ENCODE measurements at places on chromosomes 2 and 18.

DNA sequence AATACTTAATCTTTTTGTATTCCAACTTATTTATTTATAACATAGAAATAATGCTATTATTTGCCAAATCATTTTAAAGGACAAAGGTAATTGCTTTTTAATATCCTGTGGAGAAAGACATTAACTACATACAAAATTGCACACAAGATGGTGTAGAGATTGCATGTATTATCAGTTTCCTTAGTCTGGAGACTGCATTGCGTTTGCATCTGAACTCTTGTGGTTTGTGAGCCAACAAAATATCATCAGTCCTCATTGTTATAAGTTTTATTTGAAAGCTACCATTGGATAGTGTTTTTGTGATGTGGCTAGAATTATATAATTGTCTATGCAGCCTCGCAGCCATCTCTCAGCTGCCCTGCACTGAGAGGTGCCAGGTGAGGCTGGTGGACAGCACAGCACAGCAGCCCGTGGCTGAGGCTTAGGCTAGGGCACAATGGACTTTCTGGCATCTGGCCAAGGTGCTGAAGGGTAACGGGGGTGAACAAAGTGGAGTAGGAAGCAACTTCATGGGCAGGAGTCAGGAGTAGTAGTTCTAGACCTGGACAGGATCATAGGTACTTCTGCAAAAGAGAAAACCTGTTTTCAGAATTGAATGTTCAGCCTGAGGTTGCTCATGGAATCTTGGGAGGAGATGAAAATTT, 15.1 kb downstream of the RASGRP3 start:
- DNase-seq: no peak

- DNase-seq: no peak
These were observed 1.4 kb upstream of the CCDC85A start for GRCh38 chr2:56182420-56182819.

DNA sequence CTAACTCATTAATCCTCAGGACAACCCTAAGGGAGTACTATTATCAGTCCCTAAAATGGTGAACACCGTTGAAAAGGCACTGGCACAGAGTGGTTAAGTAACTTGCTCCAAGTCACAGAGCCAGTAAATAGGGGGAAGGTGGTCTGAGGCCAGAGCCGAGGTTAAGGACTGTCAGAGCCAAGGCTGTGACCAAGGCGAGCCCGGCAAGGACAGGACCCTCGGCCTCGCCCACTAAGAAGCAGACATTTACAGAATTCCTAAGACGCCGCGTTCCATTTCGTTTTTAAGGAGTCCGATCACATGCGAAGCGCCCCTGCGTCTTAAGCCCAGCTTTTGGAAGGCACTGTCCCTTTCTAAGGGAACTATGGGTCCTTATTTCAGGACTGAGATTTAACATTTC, 1.1 kb downstream of the PDIA6 start:
- no peak for DNase-seq

DNA sequence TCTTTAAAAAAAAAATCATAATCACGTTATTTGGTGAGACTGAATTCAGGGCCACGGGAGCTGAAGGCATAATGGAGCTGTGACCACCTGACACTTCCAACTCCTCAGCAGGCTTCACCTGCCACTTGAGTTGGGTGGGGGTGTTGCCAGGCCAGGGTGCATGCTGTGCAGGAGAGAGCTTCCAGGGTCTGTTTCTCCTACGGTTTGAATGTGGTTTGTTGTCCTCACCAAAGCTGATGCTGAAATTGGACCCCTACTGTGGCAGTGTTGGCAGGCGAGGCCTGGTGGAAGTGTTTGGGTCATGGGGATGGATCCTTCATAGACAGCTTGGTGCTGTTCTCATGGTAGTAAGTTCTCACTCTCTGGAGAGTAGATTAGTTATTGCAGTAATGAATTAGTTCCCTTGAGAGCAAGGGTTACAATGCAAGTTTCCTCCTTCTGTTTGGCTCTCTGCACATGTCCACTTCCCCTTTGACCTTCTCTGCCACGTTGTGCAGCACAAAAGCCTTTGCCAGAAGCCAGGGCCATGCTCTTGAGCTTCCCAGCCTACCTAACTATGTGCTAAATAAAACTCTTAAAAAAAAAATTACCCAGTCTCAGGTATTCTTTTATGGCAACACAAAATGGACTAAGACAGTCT, 38.3 kb upstream of the ANKRD44 start:
- DNase-seq: no peak

GRCh38 chr2:226794751-226795171, 4.9 kb downstream of the IRS1 start:
- DNase-seq: no peak

- no peak for DNase-seq
These were observed 75.9 kb downstream of the CABLES1 start for GRCh38 chr18:23211146-23211545.

GRCh38 chr2:241112592-241112991, 10.5 kb upstream of the MTERF4 start:
- no peak for DNase-seq

DNA sequence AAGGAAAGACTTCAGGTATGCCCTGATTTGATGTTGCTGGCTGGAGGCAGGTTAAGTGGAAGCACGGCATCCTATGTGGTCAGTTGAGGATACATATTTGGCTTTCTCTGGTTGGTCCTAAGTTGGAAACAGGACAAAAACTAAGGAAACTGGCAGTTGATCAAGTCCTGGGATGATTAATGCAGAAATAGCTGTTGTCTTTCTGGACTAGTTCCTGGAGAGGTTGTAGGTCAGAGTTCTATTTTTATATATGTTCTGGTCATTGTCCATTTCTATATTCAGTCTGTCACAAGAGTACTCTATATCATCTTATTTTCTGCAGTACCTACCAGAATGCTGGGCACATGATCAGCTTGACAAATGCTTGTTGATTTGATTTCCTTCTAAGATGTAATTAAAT, 4.0 kb upstream of the SLC35F5 start:
- DNase-seq: no peak

DNA sequence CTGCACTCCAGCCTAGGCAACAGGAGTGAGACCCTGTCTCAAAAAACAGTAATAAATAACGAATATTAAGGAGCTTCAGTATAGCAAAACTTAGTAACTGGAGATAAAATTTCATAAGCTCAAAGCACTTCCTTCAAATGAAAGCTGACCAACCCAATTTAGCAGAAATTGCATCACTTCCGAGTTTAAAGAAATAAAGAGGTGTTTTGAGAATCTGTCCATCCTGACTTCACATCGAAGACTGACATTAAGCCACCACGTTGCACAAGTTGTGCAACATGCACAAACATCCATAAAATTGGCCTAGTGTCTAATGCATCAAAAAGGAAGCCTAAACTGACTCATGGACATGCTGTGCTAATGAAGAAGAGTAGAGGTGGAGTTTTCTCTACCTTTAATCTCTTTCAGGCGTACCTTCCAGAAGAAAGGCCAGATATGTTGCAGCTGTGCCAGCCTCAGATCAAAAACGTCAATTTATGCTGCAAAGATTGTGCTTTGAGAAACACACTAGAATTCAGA, 7.7 kb upstream of the DSG3 start:
- no peak for DNase-seq

GRCh38 chr2:129229196-129229595, 750.3 kb upstream of the RAB6C start:
- DNase-seq: no peak
